ENCODE measurements at places on chromosomes 2 and 18.

- no peak for DNase-seq
Observed at GRCh38 chr18:61761875-61762274, 130.9 kb downstream of the RNF152 start.

DNA sequence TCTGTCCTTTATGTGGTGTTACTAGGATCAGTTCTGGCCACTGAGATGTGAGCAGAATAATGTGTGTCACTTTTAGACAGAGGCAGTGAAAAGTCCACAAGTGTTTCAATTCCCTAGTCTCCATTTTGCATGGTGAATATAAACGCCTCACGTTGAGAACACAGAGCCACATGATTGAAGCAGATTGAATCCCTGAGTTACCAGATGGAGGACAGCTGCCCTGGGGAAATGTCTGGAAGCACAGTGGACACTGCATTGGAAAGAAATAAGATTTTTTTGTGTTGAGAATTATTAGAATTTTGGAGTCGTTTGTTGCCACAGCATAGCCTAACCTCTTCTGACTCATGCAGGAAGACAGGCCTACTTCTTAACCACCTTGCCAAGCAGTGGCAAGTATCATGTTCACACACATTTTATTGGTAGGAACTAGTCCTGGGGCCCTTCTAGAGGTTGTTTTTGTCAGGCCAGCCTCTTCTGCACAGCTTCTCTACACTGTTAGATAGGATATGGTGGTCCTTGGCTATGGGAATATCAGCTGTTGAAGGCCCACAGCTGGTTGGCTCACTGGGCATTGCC, 188.6 kb downstream of the TMEM182 start:
- DNase-seq, result no peak

DNA sequence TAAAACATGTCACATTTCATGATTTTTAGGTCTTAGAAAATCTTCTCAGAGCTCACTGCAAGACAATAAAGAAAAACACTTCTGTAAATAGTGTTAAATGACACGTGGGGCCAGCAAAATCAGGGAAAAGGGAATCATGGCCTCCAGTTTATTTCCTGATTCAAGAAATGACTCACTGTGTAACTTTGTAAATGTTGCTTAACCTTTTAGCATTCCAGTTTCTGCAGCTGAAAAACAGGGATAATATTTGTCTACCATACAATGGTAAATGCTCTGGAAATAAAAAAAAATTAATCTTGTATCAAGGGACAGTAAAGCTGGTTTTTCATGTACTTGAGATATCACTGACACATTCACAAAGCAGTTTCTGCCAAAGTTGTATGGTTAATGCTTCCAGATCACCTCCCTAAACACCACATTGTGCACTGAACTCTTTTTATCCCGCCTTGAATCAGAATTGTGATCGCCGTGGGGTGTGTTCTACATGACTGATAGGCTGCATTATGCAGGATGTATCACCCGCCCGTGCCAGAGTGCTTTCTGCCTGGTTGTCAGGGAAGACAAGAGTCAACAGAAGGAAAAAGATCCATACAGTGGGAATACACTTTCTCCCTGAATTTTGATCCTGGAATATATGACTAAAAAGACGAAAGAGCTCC, 238.8 kb downstream of the IKZF2 start:
- DNase-seq, result no peak

- no peak for DNase-seq
Observed at GRCh38 chr2:27182346-27182745, 29.5 kb upstream of the ATRAID start.

- DNase-seq, result no peak
Observed at GRCh38 chr2:209496586-209496982, 72.7 kb downstream of the MAP2 start.
